ENCODE measurements at places on chromosomes 7 and 10.

GRCh38 chr10:86375204-86375603 lies 8.6 kb upstream of the GRID1 start:
- H3K27me3 ChIP-seq = peaks cover 10% of the 10 kb centered on the region
- H3K4me3 ChIP-seq = no peak overlapping the region
- H3K4me1 ChIP-seq = peaks cover 6% of the 10 kb centered on the region

DNA sequence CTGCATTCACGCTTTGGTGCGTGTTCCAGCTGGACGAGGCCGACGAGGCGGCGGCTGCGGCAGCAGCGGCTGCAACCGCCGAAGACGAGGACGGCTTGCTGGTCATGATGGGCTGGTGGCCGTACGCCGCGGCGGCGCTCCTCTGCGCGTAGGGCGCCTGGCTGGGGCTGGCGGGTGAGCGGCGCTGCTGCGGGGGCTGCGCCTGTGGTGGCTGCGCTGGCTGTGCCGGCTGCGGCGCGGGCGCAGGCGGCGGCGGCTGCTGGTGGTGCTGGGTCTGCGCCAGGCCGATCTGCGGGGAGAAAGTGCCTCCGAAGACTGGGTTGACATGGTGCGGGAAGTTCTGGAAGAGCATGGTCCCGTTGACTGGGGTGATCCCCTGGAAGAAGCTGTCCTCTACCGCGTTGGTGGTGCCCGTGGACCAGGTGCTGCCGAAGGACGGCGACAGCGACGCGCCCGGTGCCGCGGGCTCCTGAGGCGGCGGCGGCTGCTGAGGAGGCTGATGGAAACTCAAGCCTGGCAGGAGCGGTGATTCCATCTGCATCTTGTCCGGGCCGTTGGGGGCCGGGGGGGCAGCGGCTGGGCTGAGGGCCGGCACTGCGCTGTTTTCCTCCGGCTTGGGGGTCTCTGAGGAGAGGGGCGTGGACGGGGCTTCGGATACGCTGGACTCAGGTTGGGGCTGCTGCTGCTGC lies 51.1 kb downstream of the CPEB3 start:
- no peaks in the 10 kb centered on the region for H3K36me3 ChIP-seq
- peak; percentile 42 for DNase-seq
- H3K27me3 ChIP-seq = no peaks in the 10 kb centered on the region
- H3K4me1 ChIP-seq = peaks cover 43% of the 10 kb centered on the region
- peak overlapping the region; percentile 65 for H3K27ac ChIP-seq
- H3K4me3 ChIP-seq = peak overlapping the region; percentile 65

DNA sequence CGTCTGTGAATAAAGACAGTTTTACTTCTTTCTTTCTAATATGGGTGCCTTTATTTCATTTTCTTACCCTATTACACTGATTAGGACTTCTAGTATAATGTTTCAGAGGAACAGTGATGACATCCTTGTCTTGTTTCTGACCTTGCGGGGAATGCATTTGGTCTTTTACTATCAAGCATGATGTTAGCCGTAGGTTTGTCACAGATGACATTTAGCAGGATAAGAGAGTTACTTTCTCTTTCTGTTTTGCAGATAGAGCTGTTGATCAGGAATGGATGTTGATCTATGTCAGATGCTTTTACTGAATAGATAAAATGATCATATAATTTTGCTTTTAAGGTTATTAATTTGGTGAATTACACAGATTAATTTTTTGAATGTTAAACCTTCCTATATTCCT lies 6.6 kb upstream of the IGFBP3 start:
- no peaks in the 10 kb centered on the region for H3K4me1 ChIP-seq
- no peak overlapping the region for H3K27ac ChIP-seq
- H3K4me3 ChIP-seq = no peak overlapping the region
- H3K36me3 ChIP-seq = no peaks in the 10 kb centered on the region
- no peak for DNase-seq

DNA sequence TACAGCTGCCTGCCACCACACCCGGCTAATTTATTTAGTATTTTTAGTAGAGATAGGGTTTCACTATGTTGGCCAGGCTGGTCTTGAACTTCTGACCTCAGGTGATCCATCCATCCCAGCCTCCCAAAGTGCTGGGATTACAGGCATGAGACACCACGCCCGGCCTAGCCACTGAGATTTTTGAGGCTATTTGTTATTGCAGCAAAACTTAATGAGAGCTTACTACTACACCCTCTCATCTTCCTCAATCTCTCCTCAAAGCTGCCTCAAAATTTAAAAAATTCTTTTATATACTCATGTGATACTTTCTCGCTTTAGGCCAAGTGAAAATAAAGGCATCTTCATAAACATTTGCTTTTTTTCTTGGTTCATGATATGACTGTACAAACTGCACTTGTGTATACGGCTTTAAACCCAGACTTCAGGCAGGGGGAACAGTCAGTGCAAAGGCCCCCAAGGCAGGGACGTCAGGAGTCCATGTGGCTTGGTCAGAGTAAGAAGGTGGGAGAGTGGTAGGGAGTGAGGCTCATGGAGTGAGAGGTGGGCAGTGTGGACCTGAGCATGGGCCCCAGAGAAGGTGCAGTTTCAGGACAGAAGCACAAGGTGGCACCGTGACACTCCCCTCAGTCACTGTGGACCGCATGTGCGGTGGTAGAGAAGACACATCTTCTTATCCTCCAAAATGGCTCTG lies 55.5 kb downstream of the SYPL1 start:
- no peak overlapping the region for H3K27ac ChIP-seq
- no peaks in the 10 kb centered on the region for H3K36me3 ChIP-seq
- peak; percentile 80 for DNase-seq
- peaks cover 15% of the 10 kb centered on the region for H3K27me3 ChIP-seq

- peaks cover 8% of the 10 kb centered on the region for H3K4me1 ChIP-seq
- no peak overlapping the region for H3K4me3 ChIP-seq
- H3K36me3 ChIP-seq = no peaks in the 10 kb centered on the region
Measured at GRCh38 chr7:106126170-106126938, 14.2 kb upstream of the SYPL1 start.

DNA sequence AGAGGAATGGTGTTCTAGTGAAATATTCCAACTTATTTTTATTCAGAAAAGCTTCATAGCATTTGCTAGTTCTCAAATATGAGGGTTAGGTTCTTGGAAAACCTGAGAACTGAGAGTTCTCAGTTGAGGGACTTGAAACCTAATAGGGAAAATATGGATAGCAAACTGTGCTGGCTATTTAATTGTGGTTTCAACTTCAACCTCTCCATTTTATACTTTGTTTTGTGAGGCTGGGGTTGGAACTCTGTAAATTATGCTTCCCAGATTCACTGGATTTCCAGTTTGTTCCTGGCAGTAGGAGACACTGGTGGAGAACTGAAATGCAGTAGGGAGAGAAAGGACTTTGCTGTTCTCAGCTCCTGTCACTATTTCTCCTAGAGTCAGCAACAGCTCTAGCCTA lies 52.7 kb downstream of the CDK14 start:
- no peak for DNase-seq
- H3K4me3 ChIP-seq = no peak overlapping the region
- H3K27ac ChIP-seq = no peak overlapping the region
- H3K36me3 ChIP-seq = no peaks in the 10 kb centered on the region
- no peaks in the 10 kb centered on the region for H3K4me1 ChIP-seq

- H3K4me1 ChIP-seq = no peaks in the 10 kb centered on the region
- H3K27me3 ChIP-seq = no peaks in the 10 kb centered on the region
- no peak overlapping the region for H3K4me3 ChIP-seq
- no peaks in the 10 kb centered on the region for H3K36me3 ChIP-seq
Measured at GRCh38 chr7:81736091-81736490, 33.8 kb downstream of the HGF start.

DNA sequence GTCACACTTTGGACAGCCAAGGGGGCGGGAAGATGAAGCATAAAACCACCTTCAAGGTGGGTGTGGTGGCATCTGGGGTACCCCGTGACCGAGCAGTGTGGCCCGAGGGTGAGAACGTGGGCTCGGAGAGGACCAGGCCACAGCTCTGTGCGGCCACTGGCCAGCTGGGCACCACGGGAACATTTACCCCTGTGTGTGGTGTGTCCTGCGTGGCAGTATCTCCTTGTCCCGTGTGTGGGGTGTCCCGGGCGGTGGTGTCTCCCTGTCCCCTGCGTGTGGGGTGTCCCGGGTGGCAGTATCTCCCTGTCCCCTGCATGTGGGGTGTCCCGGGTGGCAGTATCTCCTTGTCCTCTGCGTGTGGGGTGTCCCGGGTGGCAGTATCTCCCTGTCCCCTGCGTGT lies 570.3 kb downstream of the DNAJB6 start:
- no peak overlapping the region for H3K27ac ChIP-seq
- H3K4me1 ChIP-seq = no peaks in the 10 kb centered on the region
- no peaks in the 10 kb centered on the region for H3K36me3 ChIP-seq
- peaks cover 3% of the 10 kb centered on the region for H3K27me3 ChIP-seq

GRCh38 chr10:95236068-95236903 lies 42.2 kb downstream of the ACSM6 start:
- H3K4me3 ChIP-seq = no peak overlapping the region
- no peaks in the 10 kb centered on the region for H3K27me3 ChIP-seq
- no peak overlapping the region for H3K27ac ChIP-seq
- no peaks in the 10 kb centered on the region for H3K4me1 ChIP-seq
- H3K36me3 ChIP-seq = no peaks in the 10 kb centered on the region

GRCh38 chr10:77463967-77464745 lies 173.5 kb downstream of the KCNMA1 start:
- H3K36me3 ChIP-seq = no peaks in the 10 kb centered on the region
- peaks cover 4% of the 10 kb centered on the region for H3K27me3 ChIP-seq
- H3K4me1 ChIP-seq = no peaks in the 10 kb centered on the region
- DNase-seq = no peak

DNA sequence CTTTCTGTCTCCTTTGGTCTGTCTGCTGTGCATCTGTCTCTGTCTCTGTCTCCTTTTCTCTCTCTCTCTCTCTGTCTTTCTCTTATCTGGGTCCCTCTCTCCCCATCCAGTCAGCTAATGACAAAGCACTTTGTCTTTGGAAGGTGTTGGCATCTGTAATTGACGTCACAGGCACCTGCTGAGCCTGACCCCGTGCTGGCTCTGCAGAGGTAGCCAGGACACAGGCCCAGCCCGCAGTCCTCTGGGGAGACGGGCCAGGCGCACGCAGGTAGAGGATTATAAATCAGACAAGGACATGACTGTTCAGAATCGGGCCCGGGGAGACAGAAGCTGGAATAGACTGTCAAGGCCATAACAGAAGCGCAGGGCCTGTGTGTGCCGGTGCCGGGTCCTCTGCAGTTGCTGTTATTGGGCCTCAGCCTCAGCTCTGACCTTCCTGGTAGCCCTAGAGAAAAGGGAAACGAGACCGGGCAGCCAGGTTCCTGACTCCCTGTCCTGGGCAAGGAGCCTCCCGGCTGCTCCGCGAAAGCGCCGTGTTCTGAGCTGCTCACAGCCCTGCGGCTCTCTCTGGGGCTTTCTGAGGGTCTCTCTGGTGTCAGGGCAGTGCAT lies 10.7 kb upstream of the PSMG3 start:
- H3K4me3 ChIP-seq = no peak overlapping the region
- H3K4me1 ChIP-seq = peaks cover 18% of the 10 kb centered on the region
- peak overlapping the region; percentile 22 for H3K27ac ChIP-seq
- no peaks in the 10 kb centered on the region for H3K27me3 ChIP-seq

- peak overlapping the region; percentile 62 for H3K4me3 ChIP-seq
- peaks cover 26% of the 10 kb centered on the region for H3K4me1 ChIP-seq
- H3K36me3 ChIP-seq = no peaks in the 10 kb centered on the region
- H3K27me3 ChIP-seq = peaks cover 43% of the 10 kb centered on the region
- no peak overlapping the region for H3K27ac ChIP-seq
Measured at GRCh38 chr10:22436526-22436892, 91.2 kb downstream of the SPAG6 start.

All from DND-41 (cell line).